ENCODE measurements at places on chromosomes 4 and X. TPM values are rescaled to one million over a fixed set of nuclear protein-coding genes. Genes with fewer than 3 reads are reported as not detected.

The PNMA6F gene
- not detected for total RNA-seq

The RGN gene
- total RNA-seq: not detected

The RTL9 gene
- 0.07 TPM for total RNA-seq

The CLDN34 gene
- total RNA-seq: not detected

The TBX22 gene
- 1.3 TPM for total RNA-seq

The NEIL3 gene
- 8.8 TPM for total RNA-seq

The HTN3 gene
- total RNA-seq: not detected

The EXOC1L gene
- not detected for total RNA-seq

The CYSLTR1 gene
- not detected for total RNA-seq

The PSAPL1 gene
- total RNA-seq: 0.22 TPM

The STPG2 gene
- total RNA-seq: 0.03 TPM

The CXCR3 gene
- not detected for total RNA-seq

The CSAG1 gene
- not detected for total RNA-seq

Data from H7 (cell line).